ENCODE measurements at places on chromosomes 2 and 18.
A peak's percentile ranks its signal among the peaks of the same experiment; 100 is the strongest.

DNA sequence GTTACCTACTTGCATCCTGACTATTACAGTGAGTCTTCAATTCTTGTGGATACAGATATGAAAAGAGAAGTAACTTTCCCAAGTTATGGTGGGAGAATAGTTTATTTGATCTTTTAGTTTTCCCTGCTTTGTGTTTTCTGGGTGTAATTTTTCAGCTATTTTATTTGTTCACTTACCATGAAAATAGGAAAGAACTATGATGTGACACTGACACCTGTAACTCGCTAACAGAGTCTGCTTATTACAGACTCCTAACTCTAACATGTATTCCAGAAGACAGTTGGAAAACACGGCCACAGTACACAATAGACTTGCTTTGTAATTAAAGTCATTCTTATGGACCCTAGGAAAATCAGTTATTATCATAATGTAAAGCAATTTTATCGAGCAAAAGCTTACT, 323.2 kb downstream of the LRRTM1 start:
- no peak for DNase-seq

DNA sequence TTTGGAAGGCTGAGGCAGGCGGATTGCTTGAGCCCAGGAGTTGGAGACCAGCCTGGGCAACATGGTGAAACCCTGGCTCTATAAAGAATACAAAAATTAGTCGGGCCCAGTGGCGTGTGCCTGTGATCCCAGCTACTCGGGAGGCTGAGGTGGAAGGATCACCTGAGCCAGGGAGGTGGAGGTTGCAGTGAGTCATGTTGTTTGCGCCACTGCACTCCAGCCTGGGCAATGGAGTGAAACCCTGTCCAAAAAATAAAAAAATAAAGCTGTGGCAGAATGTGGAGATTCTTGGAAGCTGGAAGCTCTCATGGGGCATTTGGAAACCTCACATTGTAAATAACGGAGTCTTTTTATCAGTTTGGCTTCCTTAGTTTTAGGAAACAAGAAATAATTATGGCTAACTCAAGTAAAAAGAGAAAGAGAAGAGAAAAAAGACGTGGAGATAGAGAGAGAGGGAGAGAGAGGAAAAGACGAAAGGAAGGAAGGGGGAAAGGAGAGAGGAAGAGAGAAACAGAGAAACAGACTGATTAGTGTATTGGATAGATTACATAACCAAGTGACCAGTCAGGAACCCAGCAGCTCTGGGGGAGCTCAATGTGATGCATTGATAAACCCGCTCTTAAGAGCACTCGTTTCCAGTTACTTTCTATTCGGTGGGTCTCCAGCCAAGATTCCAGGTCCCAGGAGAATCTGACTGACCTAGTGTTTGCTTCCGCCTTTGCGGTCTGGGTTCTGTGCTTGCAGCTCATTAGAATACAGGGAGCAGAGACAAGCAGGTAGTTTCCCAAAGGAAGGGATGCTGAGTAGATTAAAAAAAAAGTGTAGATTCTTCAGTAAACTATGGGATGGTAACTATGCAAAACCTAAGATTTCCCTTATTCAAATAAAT, 1.1 kb upstream of the SPAST start:
- peak; percentile 40 for DNase-seq

GRCh38 chr2:239858179-239858578, 167.0 kb downstream of the NDUFA10 start:
- DNase-seq: no peak

GRCh38 chr2:211423018-211423417, 866.6 kb downstream of the CPS1 start:
- no peak for DNase-seq

DNA sequence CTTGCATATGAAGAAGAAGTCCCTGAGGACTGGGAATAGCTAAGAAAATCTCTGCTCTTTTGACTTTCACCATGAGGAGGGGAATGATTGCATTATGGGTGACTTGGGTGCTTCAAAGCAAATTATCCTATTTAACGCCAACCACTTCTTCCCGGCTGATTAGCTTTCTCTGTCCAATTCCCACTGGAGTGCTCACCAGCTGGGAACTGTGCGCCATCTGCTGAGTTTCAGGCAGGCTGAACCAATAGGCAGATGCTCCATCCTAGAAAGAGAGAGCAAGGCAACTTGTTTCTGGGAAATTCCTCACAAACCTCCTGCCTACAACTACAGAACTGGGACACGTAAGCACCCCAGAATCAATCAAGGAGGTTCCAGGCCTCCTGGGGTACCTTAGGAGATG, 49.4 kb downstream of the POLE4 start:
- DNase-seq: no peak

GRCh38 chr18:37315935-37316334, 249.7 kb downstream of the CELF4 start:
- no peak for DNase-seq

GRCh38 chr2:149537092-149537726, 50.4 kb downstream of the MMADHC start:
- no peak for DNase-seq

DNA sequence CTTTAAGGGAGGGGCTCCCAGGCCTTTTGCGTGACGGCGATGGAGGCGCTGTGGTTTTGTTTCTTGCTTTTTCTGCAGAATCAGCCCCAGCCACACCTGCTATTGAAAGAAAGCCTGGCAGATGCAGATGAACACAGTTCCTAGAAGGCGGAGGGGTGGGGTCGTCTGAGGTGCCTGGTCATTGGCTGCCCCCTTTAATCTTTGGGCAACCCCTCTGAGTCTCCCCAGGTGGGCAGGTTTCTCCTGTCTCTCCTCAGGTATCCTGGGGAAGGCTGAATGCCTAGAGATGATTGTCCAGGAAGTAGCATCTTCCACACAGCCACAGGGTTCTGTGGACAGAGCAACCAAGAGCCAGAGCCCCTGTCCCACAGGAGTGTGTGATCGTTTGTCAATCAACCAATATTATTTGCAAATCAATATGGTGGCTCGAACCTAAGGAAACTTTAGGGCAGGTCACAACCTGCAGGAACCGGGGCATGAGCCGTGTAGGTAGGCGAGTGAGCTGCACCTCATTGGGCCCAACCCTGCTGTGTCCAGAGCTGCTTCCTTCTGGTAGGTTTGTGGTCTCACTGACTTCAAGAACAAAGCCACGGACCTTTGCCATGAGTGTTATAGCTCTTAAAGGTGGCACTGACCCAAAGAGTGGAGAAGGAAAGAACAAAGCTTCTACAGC, 104.3 kb downstream of the NDUFA10 start:
- no peak for DNase-seq

- DNase-seq: no peak
These were observed 367.4 kb upstream of the CDH20 start for GRCh38 chr18:60965856-60966255.

DNA sequence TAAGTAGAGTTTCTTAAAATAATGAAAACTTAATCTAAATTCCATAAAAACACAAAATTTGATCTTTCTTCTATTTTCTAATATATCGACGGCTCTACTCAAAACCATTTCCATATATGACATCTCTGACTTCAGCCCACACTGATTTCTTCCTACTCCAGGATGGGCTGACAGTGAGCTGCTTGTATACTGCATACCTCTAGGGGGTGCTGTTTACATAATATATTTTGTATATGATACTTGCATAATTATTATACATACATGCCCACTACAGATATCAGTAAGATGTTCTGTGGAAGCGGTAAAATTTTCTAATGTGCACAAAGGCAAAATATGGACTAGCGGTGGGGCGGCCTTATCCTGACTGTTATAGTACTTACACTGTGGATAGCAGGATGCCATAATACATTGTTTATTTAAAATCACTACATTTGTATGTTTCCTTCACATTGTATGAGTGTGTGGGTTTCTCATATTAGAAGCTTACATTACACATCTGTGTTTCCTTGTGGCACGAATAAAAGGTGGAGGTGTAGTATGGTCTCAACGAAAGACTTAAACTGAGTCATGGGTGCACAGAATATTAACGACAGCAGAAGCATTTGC, 66.1 kb upstream of the NXPH2 start:
- peak; percentile 26 for DNase-seq

GRCh38 chr2:15975676-15976075, 35.3 kb downstream of the MYCN start:
- no peak for DNase-seq

- DNase-seq: no peak
These were observed 50.4 kb upstream of the CNGA3 start for GRCh38 chr2:98295721-98296414.

DNA sequence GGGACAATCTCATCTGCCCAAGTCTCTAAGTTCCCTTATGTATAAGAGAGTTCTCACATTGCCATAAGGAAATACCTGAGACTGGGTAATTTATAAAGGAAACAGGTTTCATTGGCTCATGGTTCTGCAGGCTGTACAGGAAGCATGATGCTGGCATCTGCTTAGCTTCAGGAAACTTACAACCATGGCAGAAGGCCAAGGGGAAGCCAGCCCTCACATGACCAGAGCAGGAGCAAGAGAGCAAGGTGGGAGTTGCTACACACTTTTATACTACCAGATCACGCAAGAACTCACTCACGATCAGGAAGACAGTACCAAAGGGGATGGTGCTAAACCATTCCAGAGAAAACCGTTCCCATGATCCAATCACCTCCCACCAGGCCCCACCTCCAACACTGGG, 73.9 kb downstream of the PRKRA start:
- DNase-seq: no peak

DNA sequence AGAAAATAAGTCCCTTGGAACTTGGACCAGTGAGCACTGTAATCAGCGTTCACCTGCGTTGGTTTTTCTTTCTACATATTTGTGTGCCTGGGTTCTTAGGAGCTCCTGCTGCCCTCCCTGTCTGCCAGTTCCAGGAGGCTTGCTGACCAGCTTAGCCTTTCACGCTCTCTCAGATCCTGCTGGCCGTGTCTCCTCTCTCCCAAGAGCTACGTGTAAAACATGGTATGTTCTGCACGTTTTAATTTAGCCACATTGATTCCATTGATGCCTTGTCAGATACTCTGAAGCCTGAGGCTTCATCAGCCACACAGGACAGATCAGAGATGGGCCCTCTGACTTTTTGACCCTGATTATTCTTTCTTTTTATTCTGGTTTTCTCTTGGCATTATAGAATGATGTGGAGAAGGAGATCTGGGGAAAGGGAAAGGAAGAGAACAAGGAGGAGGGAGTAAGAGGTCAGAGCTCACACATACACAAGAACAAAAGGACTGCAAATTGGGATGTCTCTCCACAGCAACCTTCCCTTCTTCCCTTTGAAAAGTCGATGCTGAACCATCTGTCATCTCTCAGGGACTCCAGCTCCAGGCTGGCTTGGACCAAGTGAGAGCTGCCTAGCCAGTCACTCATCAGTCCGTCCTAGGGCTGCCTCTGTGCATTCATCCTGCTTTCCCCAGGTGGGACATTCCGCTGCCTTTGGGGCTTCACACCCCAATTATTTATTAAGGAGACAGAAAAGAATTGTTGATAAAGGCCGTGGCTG, 152.8 kb downstream of the PIK3C3 start:
- DNase-seq: no peak

GRCh38 chr2:208820014-208820688, 413.6 kb downstream of the PTH2R start:
- no peak for DNase-seq

DNA sequence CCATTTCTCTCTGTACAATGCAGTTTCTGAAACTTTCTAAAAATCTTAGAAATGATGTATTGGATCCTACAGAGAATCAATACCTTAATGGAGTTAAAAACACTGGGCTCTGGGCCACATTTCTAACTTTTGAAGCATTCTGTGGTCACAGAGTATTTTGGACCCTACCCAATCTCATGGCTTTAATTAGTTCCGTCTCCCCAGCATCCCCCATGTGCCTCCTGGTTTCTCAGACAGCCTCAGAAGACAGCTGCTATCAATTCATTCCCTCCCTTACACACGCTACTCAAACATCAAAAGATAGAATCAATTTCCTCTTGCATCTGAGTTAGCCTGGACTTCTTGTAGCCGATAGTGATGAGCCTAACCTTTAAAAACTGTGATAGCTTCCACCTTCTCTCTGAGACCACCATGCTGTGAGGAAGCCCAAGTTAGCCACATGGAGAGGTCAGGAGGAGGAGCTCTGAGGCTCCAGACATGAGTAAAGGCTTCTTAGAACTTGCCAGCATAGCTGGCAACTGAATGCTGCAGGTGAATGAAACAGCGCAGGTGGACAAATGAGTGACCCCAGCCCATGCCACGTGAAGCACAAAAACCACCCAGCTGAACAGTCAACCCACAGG, 10.4 kb downstream of the ADCY3 start:
- DNase-seq: no peak

DNA sequence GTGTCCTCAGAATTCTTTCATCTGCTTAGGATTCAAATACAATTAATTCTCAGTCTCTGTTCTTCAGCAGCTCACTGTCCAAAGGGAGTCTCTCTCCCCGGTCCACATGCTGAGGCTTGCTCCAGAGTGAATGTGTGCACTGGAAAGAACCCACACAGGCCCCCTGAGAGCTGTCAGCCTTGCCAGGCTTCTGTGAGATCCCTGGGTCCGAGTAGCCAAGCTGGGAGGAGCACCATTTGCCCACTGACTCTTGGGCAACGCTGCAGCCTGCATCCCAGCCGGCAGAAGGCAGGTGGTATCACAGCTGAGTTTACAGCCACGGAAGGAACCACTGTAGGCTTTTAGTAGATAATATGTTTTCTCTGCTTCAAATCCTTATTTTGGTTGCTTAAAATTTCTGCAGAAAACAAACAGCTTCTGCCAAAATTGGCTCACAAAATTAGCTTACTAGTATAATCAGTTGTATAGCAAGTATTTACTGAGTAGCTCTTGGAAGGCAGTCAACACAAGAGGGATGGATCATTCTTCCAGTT, 21.4 kb upstream of the LTBP1 start:
- DNase-seq: no peak

DNA sequence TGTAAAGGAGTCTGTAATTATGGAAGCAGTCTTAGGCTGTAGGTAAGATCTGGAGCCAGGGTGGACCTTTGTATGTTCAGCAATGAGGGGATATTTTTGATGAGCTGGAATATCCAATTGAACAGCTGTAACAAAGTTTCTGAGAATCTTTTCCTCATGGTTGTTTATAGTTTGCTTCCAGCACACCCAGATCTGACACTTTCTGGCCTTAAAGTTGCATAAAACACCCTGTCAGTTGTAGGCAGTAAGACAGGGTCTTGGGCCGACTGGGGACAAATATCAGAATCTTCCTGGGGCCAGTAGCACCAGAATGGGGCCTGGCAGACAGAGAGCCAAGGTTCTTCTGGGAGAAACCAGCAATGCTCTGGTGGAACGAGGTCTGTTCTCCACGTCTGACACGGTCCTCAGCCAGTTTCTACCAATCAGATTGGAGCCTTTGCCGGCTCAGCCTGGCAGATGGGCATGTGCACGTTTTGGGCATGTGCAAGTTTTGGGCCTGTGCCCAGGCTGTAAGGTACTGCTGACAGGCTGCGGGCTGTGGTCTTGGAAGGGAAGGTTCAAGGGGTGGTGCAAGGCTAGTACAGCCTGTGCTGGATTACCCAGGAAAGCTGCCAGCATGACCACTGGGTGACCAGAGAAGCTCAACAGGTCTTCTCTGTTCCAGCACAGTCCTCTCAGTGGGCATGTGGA, 89.8 kb downstream of the PRKCE start:
- no peak for DNase-seq

- peak; percentile 27 for DNase-seq
These were observed 683 bp upstream of the DNAJC27 start for GRCh38 chr2:24972315-24972961.

Measured in HuH-7.5 (cell line).